ENCODE measurements at places on chromosomes 4 and X. TPM values are rescaled to one million over a fixed set of nuclear protein-coding genes. Genes with fewer than 3 reads are reported as not detected.

The WDR1 gene
- total RNA-seq = 366 TPM

The SPANXC gene
- total RNA-seq = not detected

The CXorf51B gene
- total RNA-seq = not detected

The VEGFC gene
- total RNA-seq = 1.8 TPM

The SSX2B gene
- total RNA-seq = not detected

The TCEAL2 gene
- total RNA-seq = not detected

The BMX gene
- not detected for total RNA-seq

DNA sequence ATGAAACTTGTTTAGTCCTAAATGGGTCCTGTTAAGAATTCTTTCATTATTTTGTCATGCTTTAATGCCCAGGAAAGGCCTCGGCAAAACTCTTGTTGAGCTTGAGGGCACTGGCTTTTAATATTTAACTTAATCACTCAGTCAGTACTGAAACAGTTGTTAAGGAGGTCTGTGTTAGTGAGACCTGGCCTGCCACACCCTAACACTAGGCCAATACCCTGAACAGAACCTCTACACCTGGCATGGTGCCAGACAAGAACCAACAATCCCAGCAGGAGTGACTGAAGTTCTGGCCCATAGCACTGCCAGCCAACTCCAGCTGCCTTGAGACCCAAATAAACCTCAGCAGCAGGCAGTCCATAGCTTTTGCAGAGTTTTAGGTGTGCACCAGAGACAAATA, 85.7 kb upstream of the ITM2A start:
- DNase-seq = no peak

DNA sequence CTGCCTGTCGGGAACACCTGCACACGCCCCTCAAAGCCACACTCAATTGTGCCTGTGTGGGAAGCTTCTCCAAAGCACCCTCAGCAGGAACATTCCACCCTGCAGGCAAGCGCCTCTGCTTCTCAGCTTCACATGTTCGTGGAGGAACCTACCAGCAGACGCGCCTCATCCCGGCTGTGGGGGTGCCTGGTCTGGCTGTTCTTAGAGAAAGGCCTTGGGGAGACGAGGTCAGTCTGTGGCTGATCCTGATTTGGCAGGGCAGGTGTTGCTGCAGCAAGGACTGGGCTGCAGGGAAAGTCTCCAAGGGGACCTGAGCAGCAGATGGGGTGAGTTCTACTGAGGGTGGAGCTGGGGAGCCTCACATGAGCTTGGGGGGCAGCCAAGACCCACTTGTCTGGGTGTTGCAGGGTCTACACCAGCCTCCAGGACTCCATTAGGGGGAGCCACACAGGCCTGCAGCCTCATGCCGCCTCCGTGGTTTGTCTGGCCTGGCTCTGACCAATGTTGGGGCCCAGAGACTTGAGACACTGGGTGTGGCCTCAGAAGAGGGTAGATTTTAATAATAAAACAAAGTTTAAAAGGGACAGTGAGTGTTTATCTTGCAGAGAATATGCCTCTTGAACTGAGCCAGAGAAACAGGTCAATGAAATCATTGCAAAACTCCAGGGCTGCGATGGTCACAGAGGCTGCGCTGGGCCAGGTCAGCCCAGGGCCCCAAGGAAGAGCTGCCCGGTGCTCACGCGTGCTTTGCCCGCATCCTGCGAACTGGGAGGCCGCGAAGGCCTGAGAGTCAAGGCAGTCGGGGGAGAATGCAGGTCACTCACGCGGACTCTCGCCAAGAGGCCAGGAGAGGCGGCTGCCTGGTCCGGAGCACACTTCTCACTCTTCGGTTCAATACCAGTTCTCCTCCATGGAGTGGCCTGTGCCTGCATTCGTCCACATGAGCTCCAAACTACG, 21.1 kb downstream of the RNF212 start:
- no peak for DNase-seq

DNA sequence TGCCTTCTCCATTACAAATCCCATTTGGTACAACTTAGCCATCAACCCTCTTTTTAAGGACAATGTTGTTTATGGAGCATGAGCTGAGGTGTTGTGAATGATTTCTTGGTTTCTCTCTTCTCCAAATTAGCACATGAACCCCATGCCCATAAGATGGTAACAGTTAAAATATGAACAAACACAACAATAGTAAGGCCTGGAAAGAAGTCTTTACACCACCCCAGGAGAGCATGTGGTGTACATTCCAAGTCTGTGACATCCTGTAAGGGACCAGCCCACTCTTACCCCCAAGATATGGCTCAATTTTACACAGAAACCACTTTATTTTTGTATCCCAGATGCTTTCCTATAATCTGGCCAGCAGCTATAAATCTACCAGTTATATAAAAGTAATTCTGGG, 226.1 kb downstream of the COX18 start:
- no peak for DNase-seq

DNA sequence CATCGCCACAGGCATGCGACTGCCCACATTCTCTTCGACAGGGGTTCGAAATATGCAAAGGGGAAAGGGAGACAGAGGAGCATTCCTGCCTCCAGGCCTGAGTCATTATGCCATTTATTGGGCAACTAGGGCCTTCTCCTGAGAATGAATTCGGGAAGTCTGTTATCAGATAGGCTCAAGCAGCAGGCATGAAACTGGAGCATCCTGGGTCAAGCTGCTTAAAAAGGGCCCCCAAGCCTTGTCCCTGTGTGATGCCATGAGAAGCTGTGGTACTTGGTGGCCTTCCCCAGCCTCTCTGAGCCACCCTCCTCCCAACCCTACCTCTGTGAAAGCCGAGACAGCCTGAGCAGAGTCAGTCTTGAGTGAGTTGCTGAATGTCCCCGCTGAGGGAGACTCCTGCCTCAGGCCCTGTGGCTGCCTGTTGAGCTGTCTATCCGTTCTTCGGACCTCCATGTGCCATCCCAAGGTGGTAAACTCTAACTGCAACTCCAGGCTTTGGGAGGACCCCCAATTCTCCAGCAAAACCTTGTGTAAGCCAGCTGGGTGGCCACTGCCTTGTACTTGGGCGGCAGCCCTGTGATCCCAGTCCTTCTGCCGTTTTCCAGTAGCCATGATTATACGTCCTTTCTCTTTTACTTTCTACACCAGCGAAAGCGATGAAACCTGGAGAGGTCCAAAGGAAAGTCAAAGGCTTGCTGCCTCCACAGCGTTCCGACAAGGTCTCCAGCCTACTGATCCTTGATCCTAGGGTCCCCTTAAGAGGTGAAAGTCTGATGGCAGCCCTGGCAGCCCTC, 37.7 kb downstream of the NBDY start:
- DNase-seq = no peak

GRCh38 chr4:80809039-80809729, 221.3 kb upstream of the BMP3 start:
- DNase-seq = no peak

DNA sequence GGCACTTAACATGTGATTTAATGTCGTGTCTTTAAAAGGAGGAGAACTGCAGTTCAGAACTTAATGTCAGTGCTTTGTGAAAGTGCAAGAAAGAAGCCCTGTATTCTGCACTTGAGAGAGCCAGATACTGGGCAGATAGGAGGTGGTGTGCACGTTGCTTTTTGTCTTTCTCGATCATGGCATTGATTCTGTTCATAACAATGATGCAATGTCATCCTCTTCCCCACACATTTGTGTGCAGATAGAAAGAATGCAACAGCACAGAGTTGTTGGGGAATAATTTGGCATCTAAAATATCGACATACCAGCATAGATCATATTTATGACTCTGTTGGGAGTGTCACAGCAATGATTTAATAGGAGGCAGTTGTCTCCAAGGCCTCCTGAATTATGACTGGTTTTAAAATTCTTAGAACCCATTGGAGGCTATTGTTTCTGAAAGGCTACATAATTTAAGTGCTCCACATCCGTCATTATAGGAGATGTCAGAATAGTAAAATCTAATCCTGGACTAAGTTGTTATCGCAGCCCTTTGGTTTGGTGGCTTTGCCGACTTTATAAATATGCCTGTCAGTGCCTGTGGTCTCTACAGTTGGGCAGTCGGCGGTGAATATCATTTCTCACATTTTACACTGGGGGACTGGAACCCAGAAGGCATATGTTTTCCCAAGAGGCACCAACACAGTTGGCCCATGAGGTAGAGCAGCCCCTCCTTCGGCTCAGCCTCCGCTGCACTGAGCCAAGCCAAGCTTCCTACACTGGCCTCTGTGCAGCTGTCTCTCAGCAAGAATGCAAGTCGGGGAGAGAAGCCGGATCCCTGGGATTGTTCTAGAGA, 124.9 kb downstream of the PTTG2 start:
- no peak for DNase-seq

DNA sequence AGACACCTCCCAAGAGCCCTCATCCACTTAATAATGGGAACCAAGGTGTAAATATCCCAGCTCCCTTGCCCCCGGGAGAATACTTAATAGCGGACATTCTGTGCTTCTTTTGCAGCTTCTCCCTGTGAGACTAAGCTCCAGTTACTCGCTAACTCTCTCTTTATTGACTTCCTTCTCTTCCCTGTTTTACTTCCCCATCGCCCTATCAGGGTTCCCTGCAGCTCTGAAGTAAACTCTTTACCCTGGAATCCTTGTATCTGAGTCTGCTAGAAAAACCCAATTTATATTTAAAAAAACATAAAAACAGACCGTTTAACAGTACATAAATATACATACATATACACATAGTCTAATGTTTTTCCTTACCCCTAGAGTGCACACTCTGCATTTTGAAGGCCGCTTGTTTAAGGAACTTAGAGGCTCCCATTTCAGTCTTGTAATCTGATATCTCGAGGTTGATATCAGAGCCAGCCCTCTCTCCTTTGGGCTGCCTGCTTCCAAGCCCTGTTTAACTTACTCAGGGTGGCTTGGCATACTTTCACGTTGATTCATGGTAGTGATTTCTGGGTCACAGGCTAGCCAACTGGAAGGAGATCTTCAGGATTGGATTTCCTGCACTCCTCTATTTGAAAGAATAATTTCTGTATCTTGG, 177.4 kb upstream of the SCML1 start:
- DNase-seq = no peak

- DNase-seq = no peak
Measured at GRCh38 chr4:94575652-94576051, 123.9 kb downstream of the PDLIM5 start.

DNA sequence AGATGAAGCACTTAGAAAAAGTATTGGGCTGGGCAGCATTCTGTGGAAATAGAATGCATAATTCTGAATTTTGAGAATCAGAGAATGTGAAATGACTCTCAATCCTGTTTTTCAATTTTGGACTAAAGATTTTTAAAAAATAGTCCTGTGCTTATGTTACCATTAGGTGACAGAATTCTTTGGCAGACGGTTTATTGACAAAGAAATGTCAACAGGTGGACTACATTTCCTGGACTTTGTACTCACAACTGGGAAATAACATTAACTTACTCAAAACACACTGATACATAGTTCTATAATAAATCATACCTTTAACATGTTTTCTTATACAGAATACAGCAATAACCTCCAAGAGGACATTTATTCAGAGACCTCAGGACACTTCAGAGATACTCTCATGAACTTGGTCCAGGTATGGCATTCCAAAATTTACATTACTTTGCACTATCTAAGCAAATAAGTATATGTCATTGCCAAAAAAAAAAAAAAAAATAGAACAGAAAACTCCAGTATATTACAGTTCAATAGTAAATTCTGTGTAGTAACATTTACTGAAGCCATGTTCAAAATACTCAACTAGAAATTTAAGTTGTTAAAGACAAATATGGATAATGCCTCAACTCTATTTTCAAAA, 72.7 kb downstream of the ANXA10 start:
- DNase-seq = no peak

- no peak for DNase-seq
Measured at GRCh38 chr4:125315576-125316400, 1.0 kb downstream of the FAT4 start.

DNA sequence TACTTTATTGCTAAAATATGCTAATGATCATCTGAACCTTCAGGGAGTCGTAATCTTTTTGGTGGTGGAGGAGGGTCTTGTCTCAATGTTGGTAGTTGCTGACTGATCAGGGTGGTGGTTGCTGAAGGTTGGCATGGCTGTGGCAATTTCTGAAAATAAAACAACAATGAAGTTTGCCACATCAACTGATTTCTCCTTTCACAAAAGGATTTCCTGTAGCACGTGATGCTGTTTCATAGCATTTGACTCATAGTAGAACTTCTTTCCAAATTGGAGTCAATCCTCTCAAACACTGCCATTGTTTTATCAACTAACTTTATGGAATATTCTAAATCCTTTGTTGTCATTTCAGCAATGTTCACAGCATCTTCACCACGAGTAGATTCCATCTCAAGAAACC, 19.3 kb downstream of the DDIT4L start:
- no peak for DNase-seq

- no peak for DNase-seq
Measured at GRCh38 chr4:77349364-77349763, 192.4 kb downstream of the CCNG2 start.

DNA sequence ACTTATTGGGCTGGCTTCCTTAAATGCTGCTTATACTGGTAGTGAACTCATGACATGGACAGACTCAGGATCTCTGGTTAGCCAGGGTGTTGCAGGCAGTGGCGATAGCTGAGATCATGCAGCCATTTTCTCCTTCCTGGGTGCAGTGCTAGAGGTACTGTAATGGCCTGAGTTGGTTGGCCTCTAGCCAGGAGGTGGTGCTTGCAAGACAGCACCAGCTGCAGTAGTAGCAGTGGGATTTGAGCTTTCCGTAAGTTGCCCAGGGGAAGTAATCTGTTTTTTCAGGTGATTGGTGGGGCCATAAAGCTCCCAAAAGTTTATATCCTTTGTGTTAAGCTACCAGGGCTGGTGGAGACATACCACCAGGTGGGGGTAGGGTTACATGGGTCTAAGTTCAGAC, 45.1 kb upstream of the AADAT start:
- no peak for DNase-seq

DNA sequence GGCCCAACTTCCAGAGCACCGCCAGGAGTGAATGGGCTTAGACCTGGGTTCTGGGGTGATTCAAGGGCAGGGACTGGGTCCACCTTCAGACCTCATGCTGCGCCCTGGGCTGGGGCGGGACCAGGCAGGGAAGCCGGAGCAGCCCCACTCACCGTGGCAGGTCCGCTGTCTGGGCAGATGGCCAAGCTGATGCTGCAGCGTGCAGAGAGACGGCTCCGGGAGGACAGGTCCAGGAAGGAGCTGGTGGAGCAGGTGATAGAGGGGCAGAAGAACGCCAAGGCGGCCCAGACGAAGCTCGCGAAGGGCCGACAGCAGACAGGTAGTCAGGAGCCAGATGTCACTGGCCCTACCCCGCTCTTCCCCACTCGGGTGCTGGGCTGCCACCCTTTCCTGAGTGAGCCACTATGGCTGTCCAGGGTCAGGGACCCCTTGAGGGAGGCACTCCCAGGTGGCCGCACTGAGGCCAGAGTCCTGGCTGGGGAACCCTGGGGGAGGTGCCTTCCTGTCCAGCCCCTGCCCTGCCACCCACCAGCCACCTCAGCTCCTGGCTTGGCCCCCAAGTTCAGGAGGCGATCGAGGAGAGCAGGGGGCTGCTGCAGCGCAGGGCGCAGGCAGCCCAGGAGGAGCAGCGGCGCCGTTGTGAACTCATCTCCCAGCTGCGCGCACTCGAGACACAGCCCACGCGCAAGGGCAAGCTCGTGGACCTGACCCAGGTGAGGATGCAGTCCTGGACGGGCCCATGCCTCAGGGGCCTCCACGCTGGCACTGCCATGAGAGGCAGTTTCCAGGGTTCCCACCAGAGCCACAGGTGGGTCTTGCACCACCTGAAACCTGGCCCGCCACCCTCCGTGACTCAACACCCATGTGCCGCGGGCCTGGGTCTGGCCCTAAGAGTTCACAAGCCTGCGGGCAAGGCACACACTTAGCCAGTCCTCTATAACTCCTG, 10.1 kb upstream of the RNF4 start:
- DNase-seq = no peak
